ENCODE measurements at places on chromosomes 1 and 21.

- no peak for DNase-seq
Measured at GRCh38 chr1:106534612-106535011, 521.9 kb upstream of the PRMT6 start.

- no peak for DNase-seq
Measured at GRCh38 chr1:48017716-48018115, 20.5 kb upstream of the TRABD2B start.

GRCh38 chr1:65048335-65048734, 82.0 kb upstream of the JAK1 start:
- no peak for DNase-seq

DNA sequence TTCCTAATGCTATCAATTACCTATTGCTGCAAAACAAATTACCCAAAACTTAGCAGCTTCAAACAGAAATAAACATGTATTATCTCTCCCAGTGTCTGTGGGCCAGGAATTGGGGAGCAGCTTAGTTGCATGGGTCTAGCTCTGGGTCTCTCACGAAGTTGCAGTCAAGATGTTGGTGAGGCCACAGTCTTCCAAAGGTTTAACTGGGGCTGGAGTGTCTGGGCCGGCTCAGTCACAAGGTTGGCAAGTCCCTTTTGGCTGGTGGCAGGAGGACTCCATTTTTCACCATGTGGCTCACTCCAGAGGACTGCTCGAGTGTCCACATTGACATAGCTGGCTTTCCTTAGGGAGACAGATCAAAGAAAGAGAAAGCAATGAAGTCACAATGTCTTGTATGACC, 5.0 kb upstream of the LRP8 start:
- no peak for DNase-seq

DNA sequence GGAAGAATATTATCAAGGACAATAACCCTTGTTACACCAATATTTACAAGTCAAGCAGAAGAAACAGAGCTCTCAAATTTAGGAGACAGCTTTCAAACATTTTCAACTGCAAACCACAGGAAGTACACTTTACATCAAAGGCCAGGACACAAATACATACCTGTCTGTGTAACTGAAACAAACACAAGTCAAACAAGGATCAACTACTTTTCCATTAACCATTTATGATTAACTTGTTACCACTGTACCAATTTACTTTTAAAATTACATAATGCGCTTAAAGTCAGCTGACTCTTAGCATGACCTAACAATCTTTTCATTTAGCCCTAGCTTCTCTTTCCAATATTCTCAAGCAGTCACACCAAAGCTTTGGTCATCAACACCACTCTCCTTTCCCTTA, 43.5 kb downstream of the TRIM33 start:
- no peak for DNase-seq

GRCh38 chr1:153476491-153477093, 16.1 kb upstream of the S100A7 start:
- DNase-seq, result no peak

DNA sequence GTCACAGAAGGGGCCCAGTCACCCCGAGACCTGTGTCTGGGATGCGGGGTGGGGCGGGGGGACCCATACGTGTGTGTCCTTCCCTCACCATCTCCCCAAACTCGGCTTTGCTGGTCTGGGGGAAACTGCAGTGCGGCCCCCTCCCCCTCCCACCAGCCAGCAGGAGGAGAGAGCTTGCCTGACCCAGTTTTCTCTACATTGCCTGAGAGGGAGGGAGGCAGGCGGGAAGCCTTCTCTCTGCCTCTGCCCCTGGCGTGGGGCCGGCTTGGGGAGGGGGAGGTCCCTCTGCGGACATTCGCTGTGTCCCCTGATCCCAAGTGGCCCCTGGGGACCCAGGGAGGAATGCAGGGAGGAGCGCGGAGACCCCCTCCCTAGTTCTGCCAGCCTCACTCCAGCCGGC, 3.9 kb downstream of the EPHA8 start:
- no peak for DNase-seq

GRCh38 chr1:177820213-177820612, 149.6 kb downstream of the SEC16B start:
- no peak for DNase-seq

DNA sequence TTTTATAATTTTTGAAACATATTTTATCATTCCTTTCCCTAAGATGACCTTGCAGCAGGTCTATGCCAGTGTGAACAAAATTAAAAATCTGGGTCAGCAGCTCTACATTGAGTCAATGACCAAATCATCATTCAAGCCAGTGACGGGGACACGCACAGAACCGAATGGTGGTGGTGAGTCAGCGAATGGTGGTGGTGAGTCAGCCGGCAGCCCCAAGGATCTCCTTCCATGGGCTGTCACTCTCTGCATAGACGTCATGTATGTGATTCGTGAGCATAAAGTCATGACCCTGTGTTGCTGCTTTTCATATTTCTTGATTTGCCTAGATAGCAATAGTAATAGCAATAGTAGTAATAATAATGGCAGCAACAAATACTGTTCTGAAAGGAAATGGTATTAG, 26.3 kb downstream of the PER3 start:
- DNase-seq, result no peak

DNA sequence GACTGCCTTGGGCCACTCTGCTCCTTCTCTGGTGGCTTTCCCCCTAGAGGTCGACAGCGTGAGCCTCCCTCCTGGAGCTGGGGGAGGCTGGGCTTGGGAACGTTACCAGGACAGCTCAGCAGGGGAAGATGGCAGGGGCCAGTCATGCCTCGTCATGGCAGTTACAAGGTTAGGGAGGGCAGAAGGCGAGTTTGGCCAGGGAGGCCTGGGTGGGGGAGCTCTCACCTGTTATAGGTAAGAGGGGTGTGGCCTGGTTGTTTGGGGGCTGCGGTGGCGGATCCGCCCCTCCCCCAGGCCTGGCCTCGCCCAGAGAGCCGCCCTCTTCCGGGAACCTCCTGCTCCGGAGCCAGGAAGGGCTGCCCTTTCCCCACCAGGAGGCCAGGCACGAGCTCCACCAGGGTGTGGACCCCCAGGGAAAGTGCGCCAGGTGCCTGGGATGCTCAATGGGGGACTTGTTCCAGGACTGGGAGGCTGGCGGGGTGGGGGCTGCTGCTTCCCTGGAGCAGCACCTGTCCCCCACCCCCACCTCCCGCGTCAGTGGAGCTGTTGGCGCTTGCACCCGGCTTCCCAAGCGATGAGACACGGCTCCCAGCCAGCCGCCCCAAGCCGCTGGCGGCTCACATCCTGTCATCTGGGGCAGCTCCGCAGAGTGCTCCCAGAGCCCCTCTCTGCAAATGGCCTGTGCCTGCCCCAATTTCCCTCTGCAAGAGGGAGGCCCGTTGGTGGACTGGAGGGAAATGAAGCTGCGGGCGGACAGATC, 23.6 kb upstream of the PKP1 start:
- no peak for DNase-seq

GRCh38 chr1:198318085-198318484, 161.3 kb downstream of the NEK7 start:
- no peak for DNase-seq

DNA sequence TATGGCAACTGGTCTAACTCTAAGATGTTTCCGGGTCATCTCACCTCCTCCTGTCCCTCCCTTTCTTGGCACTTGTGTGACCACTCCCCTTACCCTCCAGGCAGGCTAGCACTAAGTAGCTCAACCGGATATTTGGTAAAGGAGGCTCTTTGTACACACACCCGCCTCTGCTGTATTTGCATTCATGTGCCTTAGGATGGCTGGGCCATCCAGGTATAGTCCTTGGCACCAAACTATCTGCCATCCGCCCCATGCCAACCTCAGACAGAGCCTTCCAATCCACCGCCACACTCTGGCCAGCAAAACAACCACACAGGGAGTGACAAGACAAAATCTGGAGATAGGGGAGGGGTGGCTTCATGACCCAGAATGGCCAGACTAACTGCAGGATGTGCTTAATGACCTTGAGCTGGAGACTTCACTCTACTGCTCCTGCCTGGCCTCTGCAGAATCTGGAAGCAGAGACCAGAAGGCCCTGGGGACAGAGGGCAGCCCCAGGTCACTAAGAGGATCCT, 59.5 kb downstream of the CDK18 start:
- no peak for DNase-seq

- no peak for DNase-seq
Measured at GRCh38 chr1:57671750-57672149, 247.9 kb upstream of the DAB1 start.

GRCh38 chr1:27574871-27575831, 28.8 kb downstream of the AHDC1 start:
- DNase-seq, result no peak

GRCh38 chr1:63691701-63692425, 82.0 kb upstream of the ROR1 start:
- no peak for DNase-seq

DNA sequence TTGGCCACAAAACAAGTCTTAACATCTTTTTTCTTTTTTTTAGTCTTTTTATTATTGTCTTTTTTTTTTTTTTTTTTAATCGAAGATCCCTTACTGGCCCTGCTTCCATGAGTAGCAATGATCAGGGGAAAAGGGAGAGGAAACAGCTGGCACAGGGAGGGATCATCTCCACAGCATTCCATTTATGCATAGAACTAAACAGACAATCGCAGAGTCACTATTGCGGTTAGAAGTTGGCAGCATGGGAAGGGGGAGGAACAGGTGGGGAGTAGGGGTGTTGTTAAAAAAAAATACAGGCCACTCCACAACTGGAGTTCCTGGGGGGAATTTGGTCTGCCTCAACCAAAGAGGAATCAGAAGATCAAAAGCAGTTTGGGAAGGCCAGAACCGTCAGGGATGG, 55.4 kb downstream of the C1orf185 start:
- no peak for DNase-seq

Data from T-cell (primary cell).